ENCODE measurements at places on chromosomes 1 and 21.

DNA sequence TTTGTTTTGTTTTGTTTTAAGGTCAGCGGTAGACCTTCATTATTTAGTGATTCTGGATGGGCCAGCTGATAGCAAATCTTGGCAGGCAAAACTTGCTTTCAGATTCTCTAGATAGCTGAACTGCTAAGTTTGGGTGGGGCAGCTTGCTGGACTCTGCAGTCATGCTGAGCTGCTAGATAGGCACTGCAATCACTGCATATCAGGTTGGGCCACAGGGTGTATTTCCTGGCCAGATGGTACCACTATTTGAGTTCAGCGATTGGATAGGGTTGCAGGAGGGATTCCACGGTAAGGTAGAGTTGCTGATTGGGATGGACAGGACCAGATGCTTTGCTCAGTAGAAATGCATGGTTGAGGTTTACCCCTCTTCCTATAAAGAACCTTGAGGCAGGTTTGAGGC, 579.3 kb upstream of the ADGRL4 start:
- no peak for DNase-seq
- no peak overlapping the region for H3K27ac ChIP-seq
- no peaks in the 10 kb centered on the region for H3K4me1 ChIP-seq
- no peak overlapping the region for H3K4me3 ChIP-seq
- H3K27me3 ChIP-seq = no peaks in the 10 kb centered on the region

DNA sequence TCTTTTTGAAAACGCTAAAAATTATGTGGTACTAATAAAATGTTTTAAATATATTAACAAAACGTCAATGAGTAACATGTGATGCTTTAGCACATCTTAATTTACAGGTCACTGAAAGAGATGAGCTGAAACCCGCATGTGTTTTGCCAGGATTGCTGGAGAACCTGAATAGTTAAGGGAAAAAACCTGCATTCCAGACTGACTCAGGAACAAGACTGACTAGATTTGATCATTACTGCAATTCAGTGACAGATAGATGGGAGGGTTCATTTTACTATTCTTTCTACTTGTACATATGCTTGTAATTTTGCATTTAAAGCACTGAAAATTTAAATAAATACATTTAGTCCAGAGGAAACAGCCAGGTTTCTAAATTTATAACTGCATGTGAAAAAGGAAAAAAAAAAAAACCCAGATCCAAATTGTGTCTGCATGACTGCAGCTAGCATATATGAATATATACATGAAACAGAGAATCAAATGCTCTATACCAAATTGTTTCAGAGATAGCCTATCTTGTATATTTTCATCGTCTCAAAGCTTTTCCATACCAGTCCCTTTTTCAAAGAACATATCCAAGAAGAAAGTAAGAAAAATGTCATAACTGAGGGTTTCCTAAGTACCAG, 71.7 kb downstream of the APP start:
- H3K27me3 ChIP-seq = no peaks in the 10 kb centered on the region
- H3K27ac ChIP-seq = no peak overlapping the region
- H3K4me1 ChIP-seq = no peaks in the 10 kb centered on the region
- no peak overlapping the region for H3K4me3 ChIP-seq
- no peaks in the 10 kb centered on the region for H3K36me3 ChIP-seq
- no peak for DNase-seq

DNA sequence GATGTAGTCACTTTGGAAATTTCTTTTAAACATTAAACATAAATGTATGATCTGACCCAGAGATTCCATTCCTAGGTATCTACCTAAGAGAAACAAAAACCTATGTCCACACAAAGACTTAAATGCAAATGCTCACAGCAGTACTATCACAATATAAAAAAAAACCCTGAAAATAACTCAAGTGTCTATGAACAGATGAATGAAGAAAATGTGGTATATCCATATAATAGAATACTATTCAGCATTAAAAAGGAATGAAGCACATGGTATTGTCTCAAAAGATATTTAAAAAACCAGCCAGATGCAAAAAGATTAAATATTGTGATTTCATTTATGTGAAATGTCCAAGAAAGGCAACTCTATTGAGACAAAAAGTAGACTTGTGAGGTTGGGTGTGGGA, 48.3 kb downstream of the ADSS2 start:
- no peaks in the 10 kb centered on the region for H3K36me3 ChIP-seq
- DNase-seq = no peak
- no peak overlapping the region for H3K27ac ChIP-seq
- no peak overlapping the region for H3K4me3 ChIP-seq
- no peaks in the 10 kb centered on the region for H3K27me3 ChIP-seq

GRCh38 chr21:29499734-29500343, 201.1 kb downstream of the BACH1 start:
- DNase-seq = no peak
- H3K4me1 ChIP-seq = no peaks in the 10 kb centered on the region
- H3K36me3 ChIP-seq = no peaks in the 10 kb centered on the region
- H3K27me3 ChIP-seq = no peaks in the 10 kb centered on the region
- no peak overlapping the region for H3K27ac ChIP-seq

DNA sequence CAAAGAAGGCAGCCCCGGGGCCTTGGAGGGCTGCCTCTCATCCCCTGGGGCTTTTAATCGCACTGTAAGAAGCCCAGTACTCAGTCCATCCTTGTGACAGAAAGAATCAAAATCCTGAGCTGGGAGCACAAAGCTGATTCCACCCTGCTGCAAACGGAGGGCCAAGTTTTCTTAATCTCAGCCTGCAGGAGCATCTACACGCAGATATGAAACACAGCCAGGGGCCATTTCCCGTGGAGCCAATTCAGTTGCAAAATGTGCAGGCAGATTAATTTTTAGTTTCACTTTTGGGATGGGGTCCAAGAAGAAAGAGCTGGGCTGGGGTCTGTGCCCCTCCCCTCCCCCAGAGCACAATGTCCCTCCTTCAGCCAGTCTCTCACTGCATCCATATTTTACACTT, 4.4 kb downstream of the LYPD8 start:
- H3K27me3 ChIP-seq = no peaks in the 10 kb centered on the region
- no peaks in the 10 kb centered on the region for H3K4me1 ChIP-seq
- DNase-seq = no peak
- no peaks in the 10 kb centered on the region for H3K36me3 ChIP-seq
- no peak overlapping the region for H3K4me3 ChIP-seq
- no peak overlapping the region for H3K27ac ChIP-seq

DNA sequence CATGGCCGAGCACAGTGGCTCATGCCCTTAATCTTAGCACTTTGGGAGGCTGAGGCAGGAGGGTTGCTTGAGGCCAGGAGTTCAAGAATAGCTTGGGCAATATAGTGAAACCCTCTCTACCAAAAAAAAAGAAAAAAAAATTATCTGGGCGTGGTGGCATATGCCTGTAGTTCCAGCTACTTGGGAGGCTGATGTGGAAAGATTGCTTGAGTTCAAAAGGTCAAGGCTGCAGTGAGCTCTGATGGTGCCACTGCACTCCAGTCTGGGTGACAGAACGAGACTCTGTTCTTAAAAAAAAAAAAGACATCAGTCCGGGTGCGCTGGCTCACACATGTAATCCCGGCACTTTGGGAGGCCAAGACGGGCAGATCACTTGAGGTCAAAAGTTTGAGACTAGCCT, 251.2 kb upstream of the CACYBP start:
- no peak overlapping the region for H3K4me3 ChIP-seq
- no peaks in the 10 kb centered on the region for H3K4me1 ChIP-seq
- no peaks in the 10 kb centered on the region for H3K36me3 ChIP-seq
- H3K27me3 ChIP-seq = no peaks in the 10 kb centered on the region

GRCh38 chr1:228902781-228903433, 167.6 kb downstream of the RHOU start:
- H3K36me3 ChIP-seq = no peaks in the 10 kb centered on the region
- no peak overlapping the region for H3K4me3 ChIP-seq
- H3K27ac ChIP-seq = no peak overlapping the region
- no peaks in the 10 kb centered on the region for H3K27me3 ChIP-seq

GRCh38 chr1:206456577-206457370, 13.5 kb upstream of the IKBKE start:
- DNase-seq = no peak
- H3K4me3 ChIP-seq = no peak overlapping the region
- peaks cover 10% of the 10 kb centered on the region for H3K36me3 ChIP-seq
- no peak overlapping the region for H3K27ac ChIP-seq

- no peaks in the 10 kb centered on the region for H3K27me3 ChIP-seq
- H3K36me3 ChIP-seq = no peaks in the 10 kb centered on the region
- H3K4me3 ChIP-seq = no peak overlapping the region
- H3K27ac ChIP-seq = no peak overlapping the region
- H3K4me1 ChIP-seq = no peaks in the 10 kb centered on the region
Observed at GRCh38 chr1:61386770-61387169, 304.4 kb downstream of the NFIA start.

DNA sequence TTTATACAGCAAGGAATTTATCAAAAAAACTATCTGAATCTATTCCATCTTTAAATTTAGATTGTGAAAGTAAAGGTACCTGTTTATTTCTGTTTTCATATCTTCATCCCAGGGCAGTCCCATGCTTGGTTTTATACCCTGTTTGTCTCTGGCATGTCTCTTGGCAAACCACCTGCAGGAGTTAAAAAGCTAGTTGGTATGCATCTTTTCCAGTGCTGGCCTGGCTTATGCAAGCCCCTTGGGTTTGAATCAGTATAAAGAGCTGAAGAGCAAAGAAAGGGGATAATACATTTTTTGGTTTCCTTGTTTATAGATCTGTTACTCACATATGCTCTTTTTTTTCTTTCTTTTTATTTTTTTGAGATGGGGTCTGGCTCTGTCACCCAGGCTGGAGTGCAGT, 37.8 kb downstream of the LRRC8C start:
- peaks cover 56% of the 10 kb centered on the region for H3K4me1 ChIP-seq
- no peaks in the 10 kb centered on the region for H3K36me3 ChIP-seq
- H3K4me3 ChIP-seq = no peak overlapping the region
- H3K27me3 ChIP-seq = no peaks in the 10 kb centered on the region

DNA sequence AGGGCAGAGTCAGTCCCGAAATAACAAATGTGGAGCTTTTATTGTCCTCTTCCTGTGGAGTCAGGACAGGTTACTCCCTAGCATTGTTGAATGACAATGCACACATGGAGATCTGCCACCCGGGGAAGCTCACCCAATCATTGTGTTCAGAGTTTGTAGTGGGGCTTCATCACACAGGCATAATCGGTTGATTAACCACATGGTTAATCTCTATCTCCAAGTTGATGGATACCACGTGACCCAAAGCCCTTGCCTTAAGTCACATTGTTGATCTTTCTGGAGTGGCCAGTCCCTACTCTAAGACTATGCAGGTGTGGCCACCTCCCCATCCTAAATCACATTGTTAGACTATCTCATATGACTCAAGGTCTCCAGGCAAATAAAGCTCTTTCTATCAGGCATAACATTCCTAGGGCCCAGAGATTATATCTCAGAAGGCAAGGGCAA, 2.6 kb upstream of the C1orf141 start:
- no peak overlapping the region for H3K27ac ChIP-seq
- no peaks in the 10 kb centered on the region for H3K4me1 ChIP-seq
- DNase-seq = no peak
- no peaks in the 10 kb centered on the region for H3K36me3 ChIP-seq
- H3K4me3 ChIP-seq = no peak overlapping the region

GRCh38 chr21:36431252-36431651, 46.1 kb downstream of the CHAF1B start:
- DNase-seq = no peak
- H3K27ac ChIP-seq = no peak overlapping the region
- peaks cover 5% of the 10 kb centered on the region for H3K4me1 ChIP-seq

DNA sequence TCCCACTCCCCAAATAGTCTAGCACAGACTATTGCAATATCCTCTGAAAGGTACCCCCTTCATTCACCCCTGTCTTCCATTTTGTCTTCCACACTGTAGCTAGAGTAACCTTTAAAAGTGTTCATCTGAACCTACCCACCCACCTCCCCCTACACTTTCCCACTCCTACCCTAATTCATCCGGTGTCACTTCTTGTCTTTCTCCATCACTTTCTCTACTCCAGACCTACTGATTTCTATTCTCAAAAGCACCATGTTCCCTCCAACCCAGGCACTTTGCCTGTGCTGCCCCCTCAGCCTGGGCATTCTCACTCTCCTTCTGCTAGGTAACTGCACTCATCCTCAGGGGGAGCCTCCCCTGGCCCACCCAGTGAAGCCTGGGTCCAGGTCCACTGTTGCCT, 4.7 kb upstream of the MAN1C1 start:
- no peak overlapping the region for H3K27ac ChIP-seq
- H3K27me3 ChIP-seq = no peaks in the 10 kb centered on the region
- no peaks in the 10 kb centered on the region for H3K36me3 ChIP-seq
- no peak overlapping the region for H3K4me3 ChIP-seq
- peaks cover 15% of the 10 kb centered on the region for H3K4me1 ChIP-seq

GRCh38 chr1:185073725-185074124, 28.4 kb downstream of the RNF2 start:
- no peak for DNase-seq
- H3K4me1 ChIP-seq = no peaks in the 10 kb centered on the region
- no peak overlapping the region for H3K27ac ChIP-seq

GRCh38 chr1:7378346-7379130, 392.6 kb upstream of the VAMP3 start:
- no peaks in the 10 kb centered on the region for H3K27me3 ChIP-seq
- DNase-seq = no peak
- H3K4me3 ChIP-seq = no peak overlapping the region
- no peaks in the 10 kb centered on the region for H3K36me3 ChIP-seq
- H3K27ac ChIP-seq = no peak overlapping the region
- no peaks in the 10 kb centered on the region for H3K4me1 ChIP-seq

- H3K27me3 ChIP-seq = no peaks in the 10 kb centered on the region
- H3K36me3 ChIP-seq = no peaks in the 10 kb centered on the region
- H3K4me1 ChIP-seq = peaks cover 14% of the 10 kb centered on the region
- no peak for DNase-seq
Observed at GRCh38 chr1:174988539-174988938, 11.2 kb upstream of the CACYBP start.

DNA sequence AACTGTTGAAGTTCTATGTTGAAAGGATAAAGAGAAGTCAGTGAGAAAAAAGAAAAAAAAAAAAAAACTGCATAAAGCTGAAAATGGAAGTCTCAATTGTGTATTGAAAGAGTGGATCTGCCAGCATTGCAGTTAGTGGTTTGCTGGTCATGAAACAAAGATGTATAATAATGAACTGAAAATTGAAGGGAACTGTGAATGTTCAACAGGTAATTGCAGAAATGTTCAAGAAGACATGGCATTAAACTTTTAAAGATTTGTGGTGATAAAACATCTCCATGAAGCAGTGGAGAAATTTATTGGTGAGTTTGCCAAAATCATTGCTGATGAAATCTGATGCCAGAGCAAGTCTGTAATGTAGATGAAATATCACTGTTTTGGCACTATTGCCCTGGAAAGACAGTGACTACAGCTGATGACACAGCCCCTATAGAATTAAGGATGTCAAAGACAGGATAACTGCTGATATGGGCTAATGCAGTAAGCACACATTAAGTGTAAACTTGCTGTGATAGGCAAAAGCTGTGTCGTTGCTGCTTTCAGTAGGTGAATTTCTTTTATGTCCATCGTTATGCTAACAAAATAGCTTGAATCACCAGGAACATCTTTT, 71.0 kb downstream of the RD3 start:
- H3K4me3 ChIP-seq = no peak overlapping the region
- no peaks in the 10 kb centered on the region for H3K36me3 ChIP-seq
- no peaks in the 10 kb centered on the region for H3K4me1 ChIP-seq
- no peaks in the 10 kb centered on the region for H3K27me3 ChIP-seq
- DNase-seq = no peak
